RWPE2 (cell line): ENCODE measurements at places on chromosomes 6 and 20.

GRCh38 chr6:153145591-153145990 lies 14.5 kb upstream of the RGS17 start:
- DNase-seq = no peak

- no peak for DNase-seq
These were observed 11.6 kb downstream of the YWHAB start for GRCh38 chr20:44897133-44897532.

DNA sequence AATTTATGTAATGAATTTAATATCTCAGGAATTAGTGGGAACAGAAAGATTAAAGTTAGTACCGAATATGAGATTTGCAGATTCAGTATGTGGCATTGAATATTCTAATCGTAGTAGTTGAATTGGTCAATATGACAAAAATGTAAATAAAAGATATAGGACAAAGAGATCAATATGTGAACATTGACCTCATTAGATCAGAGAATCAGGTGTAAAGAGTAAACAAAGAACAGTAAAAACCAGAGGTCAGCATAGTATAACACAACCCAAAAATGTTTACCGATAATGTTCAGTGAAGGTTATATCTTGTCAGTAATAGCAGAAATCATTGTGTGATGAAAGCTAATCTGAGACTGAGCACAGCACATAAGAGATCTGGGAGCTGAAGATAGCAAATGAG lies 152.0 kb downstream of the FAM83B start:
- DNase-seq = no peak

DNA sequence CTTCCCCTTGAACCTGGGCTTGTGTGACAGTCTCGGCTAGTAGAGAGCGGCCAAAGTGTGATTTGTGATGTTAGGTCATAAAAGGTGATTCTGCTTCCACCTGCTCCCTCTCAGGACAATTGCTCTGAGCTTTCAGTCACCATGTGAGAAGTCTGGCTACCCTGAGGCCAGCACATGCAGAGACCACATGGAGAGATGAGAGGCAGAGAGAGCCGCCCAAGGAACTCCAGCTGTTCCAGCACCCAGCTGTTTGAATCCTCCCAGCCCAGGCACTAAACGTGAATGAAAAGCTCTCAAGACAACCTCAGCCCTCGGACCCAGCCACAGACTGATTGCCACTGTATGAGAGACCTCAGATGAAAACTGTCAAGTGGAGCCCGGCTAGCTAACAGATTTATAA lies 143.4 kb upstream of the EEF1E1 start:
- DNase-seq = no peak

DNA sequence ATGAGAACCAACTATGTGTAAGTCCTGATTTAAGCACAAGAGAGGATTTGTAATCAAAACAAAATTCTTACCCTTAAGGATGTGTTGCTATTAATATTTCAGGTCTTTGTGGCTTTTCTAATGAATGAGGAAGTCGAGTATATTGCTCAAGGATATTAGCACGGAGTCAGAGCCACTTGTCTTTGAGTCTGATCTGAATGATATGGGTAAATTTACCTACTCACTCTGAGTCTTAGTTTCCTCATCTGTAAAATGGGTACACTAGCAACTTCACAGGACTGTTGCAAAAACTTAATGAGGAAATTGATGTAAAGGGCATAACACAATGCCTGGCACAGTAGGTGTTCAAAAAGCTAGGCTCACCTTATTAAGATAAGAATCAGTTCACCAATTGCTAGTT lies 30.0 kb upstream of the QKI start:
- no peak for DNase-seq

GRCh38 chr20:59827138-59828056 lies 106.0 kb downstream of the SYCP2 start:
- peak; percentile 84 for DNase-seq

DNA sequence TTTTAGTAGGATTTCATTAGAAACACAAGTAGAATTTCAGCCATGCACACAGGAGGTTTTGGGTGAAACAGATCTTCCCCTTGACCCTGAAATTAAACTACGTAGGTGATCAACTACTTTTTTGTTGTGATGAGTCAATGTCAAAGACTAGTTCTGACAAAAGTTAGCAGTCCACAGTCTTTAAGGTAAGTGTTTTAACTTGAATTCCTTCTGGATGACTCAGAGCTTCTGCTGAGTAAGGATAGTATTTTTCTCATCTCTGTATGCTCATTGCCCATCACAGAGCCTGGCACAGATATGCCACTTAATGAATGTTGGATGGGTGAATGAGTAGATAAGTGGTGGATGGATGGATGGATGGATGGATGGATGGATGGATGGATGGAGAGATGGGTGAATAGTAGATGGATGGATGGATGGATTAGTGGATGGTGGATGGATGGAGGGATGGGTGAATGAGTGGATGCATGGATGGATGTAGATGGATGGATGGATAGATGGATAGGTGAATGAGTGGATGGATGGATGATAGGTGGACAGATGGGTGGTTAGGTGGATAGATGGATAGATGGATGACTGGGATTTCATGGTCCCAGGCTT lies 165.3 kb downstream of the ZMYND8 start:
- DNase-seq = no peak

- DNase-seq = peak; percentile 32
These were observed 912.1 kb downstream of the PHF3 start for GRCh38 chr6:64547594-64548268.

- DNase-seq = no peak
These were observed 309.8 kb upstream of the SUPT3H start for GRCh38 chr6:45687570-45687969.

DNA sequence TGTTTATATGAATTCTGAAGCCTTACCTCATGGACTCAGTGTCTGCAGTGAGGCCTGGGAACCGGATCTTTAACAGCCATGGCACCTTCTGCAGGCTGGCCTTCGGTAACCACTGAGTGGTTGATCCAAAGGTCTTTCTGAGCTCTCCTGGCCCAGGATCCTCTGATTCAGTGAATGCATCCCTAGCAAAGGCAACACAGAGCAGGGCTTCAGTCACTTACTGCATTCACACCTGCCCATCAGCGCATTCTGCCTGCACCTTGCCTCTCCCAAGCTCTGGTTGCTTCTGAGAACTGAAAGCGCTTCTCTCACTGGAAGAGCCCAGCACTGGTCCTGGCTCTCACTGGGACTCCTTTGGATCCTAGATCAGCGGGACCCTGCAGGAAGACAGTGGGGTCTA lies 8.4 kb upstream of the CST9 start:
- DNase-seq = no peak

GRCh38 chr6:21791581-21791980 lies 198.0 kb downstream of the SOX4 start:
- no peak for DNase-seq

- DNase-seq = no peak
These were observed 1086.2 kb downstream of the KIF16B start for GRCh38 chr20:15487030-15487429.

DNA sequence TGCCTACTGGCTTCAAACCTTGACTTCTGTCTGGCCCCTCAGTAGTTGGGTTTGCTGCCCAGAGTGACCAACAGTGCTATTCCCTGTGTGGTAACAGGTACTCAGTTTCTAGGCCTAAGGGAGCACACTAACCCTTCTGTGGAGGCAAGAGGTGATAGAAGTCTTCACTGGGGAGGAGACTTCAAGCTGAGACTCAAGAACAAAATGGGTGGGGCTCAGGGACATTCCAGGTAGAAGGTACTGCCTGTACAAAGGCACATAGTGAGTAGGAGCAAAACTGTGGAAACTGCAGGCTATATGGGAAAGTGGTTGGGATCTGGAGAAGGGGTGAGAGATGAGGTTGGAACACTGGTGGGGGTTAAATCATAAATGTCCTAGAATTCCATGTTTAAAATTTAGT lies 2.3 kb upstream of the SCAND1 start:
- DNase-seq = no peak

GRCh38 chr6:19465760-19466159 lies 371.4 kb upstream of the ID4 start:
- DNase-seq = no peak

DNA sequence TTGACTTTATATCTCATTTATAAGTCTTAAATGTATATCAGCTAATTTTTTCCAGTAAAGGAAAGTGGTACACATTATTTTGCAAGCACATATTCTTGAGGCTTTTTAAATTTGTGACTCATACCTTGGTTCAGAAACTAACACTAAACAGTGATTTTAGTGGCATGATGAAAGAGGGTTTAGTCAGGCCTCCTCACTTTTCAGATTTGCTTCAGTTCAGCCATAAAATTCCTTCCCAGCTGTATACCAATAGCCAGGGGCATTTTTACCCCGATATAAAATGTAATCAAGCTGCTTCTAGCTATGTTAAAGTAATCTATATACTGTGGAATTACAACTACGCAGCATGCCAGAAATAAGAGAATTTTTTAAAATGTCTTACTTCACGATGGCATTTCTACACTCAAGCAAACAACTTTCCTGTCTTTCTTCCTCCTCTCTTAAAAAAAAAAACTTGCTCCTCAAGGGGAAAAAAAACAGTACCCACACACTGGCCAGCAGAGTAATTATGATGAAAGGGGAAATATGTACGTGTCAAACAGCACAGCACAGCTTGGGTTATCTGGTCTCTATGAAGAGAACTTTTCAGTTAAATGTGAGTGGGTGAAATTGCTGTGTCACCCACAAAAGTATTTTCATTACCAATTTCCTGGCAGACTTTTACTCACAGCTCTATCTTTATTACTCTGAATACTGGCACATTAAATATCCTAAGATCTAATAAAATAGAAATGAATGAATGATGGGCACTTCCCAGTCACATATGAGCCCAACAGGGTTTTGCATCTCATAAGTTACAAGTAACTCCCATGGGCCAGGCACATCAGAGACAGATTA lies 244.8 kb upstream of the TENT5A start:
- no peak for DNase-seq

GRCh38 chr6:17908831-17909230 lies 78.6 kb downstream of the KIF13A start:
- DNase-seq = no peak

DNA sequence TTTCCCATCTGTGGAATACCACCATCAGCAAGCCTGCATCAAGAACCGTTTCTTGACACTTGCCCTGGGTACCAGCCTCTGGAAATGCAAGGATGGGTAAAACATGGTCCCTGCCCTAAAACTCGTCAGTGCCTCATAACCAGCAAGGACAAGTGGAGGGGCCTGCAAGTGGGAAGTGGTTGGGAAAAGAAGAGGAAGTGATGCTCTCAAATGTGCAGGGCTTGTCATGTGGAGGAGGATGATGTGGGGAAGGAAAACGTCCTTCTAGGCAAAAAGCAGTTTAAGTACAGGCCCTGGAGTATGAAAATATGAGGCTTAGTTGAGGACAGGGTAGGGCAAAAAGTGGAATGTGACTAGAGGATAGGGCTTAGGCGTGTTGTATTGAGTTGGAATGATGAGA lies 19.0 kb downstream of the RREB1 start:
- DNase-seq = no peak

GRCh38 chr6:111555036-111555435 lies 50.6 kb downstream of the TRAF3IP2 start:
- DNase-seq = no peak

GRCh38 chr6:53417141-53417540 lies 68.4 kb upstream of the ELOVL5 start:
- DNase-seq = no peak

- no peak for DNase-seq
These were observed 121.9 kb downstream of the GJA1 start for GRCh38 chr6:121557146-121557940.

GRCh38 chr20:38228436-38228835 lies 32.1 kb downstream of the KIAA1755 start:
- no peak for DNase-seq

- no peak for DNase-seq
These were observed 558.7 kb downstream of the LMBRD1 start for GRCh38 chr6:69238067-69238466.

DNA sequence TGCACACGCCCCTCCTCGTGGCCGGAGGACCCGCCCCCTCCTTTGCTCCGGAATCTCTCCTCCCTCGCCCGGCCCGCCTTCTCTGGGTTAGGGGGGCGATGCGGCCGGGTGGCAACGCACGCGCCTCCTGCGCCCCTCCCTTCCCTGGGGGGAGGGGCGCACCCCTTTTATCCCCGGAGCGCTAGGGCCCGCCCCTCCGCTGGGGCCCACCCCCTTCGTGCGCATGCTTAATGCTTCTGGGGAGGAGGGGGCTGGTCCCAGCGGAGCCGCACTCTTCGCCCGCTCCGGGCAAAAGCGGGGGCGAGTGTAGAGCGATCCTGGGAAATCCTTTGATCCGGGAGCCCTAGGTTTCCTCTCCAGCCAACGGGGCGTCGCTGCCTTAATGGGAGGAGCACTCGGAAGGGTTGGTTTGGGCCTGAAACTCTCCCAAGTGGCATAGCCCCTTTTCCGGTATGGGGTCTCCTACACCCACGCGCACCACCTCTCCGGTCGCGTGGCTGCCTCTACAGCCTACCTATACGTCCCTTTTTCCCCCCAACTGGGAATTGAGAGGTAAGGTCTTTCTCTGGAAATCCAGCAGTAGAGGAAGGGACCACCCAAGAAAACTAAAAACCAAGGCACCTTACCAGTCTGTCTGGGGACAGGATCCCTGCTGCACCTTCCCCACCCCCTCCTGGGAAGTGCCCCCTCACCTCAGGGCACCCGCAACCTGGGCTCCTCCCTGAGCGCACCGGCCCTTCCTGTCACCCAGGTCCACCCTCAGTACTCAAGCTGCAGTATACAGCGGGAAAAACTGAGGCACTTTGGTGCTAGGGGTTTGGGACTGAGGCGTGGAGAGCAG lies 2.1 kb downstream of the SOX12 start:
- peak; percentile 96 for DNase-seq

GRCh38 chr20:36469973-36470372 lies 71.3 kb upstream of the MYL9 start:
- DNase-seq = no peak

DNA sequence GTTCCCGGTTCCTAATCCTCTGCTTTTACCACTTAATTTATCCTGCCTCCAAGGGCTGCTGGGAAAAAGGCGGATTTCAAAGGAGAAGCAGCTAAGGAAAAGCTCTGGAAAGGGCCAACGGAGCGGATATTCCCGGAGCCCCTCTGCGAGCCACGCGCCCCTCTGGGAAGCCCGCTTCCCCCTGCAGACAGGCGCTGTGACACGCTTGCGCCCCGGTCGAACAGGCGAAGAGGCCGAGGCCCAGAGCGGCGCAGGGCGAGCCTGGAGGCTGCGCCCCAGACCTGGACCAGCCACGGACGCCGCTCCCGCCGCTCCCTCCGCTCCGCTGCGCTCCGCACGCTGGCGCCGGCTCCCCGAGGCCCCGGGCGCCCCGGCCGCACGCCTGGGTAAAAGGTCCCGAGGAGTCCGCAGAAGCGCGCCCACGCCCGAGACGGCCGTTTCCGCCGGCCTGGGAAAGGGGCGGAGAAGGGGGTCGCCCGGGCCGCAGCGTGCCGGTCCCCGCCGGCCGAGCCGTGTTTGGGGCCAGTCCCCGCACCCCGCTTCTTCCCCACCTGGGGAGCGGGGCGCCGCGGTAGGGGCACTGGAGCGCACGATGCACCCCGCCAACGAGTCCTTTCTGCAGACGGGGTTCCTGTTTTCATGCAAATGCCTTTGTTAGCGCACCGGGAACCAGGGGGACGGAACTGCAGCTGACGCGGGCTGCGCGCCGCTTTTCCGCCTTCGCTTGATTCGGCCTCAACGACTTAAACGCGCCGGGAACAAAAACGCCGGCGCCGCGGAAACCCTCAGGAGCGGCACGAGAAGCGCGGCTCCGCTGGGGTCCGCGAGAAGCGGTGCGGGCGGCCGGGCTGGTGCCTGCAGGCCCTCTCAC lies 91.9 kb upstream of the SIRPA start:
- DNase-seq = no peak
